ENCODE measurements at places on chromosomes 1 and 21.
A peak's percentile ranks its signal among the peaks of the same experiment; 100 is the strongest.

DNA sequence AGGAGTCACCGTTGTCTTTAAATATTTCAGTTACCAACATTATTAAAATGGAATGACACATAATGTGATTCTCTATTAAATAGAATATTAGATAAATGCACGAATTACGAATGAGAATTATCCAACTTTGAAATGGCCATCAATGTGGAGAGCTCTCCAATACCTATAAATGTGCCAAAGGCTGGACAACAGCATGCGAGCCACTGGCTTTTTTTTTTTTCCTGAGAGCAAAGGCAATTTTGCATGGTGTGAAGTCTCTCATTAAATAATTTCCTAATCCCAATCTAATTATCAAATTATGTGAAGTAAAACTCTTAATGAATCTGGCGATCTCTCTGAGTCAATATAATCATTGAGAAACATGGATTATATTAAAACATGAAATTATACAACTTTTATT lies 113.5 kb downstream of the KCNT2 start:
- no peak for DNase-seq

DNA sequence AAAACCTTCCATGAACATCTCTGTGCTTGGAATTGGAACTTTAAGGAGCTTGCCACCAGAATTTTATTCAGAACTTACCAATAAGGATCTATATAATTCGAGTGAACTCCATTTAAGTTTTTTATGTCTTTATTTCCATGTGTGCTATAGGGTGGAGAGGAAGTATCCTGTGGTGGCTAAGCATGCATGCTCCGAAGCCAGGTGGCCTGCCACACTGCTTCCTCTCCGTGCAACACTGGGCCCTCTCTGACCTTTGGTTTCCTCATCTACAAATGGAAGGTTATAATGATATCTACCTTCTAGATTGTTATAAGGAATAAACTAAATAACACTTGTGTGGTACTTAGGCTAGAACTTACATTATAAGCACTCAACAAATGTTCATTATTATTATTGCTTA lies 382.1 kb downstream of the PTPRC start:
- DNase-seq = no peak

GRCh38 chr1:58779801-58780382 lies 4.0 kb downstream of the JUN start:
- DNase-seq = no peak

DNA sequence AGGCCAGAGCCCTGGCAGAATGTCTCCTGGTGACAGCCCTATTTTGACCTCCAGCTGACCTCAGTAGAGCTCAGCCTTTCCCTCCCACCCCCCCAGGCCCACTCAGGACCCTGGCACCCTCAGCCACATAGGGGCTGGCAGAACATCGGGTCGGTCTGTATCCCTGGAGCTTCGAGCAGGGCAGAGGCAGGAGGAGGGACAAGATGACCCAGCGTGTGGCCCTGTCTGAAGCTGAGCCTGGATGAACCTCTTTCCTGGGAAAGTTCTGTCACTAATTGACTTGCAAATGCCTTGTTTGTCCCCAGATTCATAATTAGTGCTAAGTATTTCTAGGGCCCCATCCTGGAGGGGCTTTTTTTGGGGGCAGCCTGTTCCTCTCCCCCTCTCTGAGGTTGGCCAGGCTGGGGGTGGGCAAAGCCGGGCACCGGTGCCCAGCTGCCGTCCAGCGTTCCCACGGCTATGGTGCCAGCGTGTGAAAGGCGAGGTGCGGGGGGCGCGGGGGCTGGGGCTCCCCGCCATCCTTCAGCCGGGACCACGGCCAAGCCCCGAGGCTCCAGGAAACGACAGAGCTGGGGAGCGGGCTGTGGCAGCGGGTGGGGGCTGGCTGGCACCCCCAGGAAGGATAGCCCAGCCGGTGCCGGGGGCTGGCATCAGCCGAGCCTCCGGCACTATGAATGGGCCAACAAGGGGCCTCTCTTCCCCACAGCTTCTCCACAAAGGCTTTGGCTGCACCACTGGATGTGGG lies 31.4 kb downstream of the RHBG start:
- DNase-seq = no peak

DNA sequence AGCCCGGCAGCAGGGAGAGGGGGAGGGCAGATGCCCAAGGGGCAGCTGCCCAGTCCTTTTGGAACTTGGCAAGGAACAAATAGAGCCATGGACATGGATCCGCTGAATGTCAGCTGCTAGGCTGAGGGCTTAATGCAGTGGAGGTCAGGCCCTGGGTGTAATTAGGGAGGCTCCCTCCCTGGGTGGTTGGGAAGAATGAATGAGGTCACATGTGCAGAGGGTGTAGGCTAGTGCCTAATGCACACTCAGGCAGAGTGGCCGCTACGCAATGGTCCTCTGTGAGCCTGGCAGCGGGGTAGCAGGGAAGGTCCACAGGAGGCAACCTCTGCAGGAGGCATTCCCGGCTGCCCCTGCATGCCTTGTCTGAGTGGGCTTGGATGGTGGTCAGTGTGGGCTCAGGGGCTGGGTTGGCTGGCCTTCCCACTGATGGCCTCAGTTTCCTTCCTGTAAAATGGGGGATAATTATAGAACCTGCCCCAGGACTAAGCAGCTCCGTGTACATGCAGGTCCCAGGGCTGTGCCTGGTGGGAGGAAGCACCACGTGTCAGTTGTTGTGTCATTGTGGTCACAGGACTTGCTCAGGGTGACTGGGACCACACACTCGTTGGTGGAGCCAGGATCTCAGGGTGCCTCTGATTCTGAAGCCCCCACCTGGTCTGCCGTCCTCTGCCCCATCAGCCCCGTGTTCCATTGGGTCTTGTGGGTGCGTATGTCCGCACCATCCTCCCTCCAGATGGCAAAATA lies 81.6 kb upstream of the ACTL8 start:
- no peak for DNase-seq

DNA sequence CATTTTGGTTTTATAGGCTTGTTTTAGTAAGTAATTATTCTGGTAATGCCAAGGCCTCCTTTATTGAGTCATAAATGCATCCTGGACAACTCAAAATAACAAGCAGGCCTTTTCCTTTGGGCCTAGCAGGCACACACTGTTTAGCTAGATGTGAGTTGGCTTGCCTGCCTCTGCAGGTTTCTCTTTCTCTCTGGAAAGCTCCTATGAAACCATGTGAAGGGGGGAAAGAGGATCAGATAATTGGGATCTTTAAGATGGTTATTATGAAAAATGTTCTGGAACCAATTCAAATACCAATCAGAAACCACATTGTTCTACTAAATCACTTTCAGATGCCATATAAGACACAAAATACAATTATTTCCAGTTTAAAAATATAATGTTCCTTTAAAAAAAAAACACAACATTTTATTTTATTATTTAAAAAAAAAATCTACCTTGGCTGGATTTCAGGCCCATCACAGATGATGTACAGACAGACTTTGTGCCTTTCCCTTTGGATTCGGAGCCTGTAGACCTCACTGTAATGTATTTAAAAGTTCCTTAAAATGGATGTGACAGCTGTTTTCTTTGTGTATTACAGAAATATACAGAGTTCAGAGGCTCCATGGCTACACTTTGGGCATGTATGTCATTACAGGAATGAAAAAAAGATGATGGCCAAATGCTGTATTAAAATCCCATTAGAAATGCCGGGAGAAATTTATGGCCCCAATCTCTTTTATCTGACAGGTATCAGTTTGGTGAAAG lies 80.2 kb downstream of the NTMT2 start:
- no peak for DNase-seq

- no peak for DNase-seq
These were observed 24.8 kb downstream of the RAB4A start for GRCh38 chr1:229295745-229296144.

DNA sequence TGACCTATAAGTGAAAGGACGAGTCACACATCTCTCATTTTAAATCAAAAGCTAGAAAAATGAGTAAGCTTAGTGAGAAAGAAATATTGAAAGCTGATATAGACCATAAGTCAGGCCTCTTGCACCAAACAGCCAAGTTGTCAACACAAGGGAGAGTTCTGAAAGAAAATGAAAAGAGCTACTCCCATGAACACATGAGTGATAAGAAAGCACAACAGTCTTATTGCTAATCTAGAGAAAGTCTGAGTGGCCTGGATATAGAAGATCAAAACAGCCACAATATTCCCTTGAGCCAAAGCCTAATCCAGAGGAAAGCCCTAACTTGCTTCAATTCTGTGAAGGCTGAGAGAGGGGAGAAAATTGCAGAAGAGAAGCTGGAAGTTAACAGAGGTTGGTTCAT lies 175.0 kb downstream of the SMYD3 start:
- no peak for DNase-seq

GRCh38 chr1:36359911-36360550 lies 25.7 kb downstream of the STK40 start:
- DNase-seq = no peak

DNA sequence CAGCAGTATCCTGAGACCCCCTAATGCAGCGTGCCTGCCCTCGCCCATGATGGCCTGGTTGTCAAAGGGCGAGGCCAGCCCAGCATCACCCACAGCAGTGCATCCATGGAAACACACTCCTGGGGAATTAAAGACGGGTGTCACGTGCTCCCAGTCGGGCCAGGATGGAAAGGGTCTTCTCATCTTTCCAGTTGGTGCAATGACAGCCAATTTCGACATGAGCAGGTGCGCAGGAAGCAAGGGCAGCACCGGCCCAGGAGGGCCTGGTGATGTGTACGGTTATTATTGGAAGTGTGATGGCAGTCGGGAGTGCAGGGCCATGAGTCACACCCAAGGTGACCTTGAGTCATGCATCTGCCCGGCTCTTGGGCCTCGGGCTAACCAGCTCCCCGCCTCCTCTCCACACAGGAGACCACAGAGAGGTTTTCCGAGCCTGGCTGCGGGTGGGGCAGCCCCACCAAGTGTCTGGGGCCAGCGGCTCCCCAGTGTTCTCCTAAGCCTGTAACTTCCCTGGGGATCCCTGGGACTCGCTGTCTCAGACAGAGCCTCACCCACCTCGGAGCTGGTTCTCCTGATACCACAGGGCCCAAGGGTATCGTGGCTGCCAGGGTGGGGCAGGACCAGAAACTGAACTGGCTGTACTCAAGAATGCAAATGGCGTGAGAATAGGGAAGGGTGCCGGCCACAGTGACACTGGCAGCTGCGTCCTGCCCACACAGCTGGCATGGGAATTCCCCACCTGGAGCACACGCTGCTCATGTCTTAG lies 119.8 kb downstream of the SIK1 start:
- DNase-seq = no peak

DNA sequence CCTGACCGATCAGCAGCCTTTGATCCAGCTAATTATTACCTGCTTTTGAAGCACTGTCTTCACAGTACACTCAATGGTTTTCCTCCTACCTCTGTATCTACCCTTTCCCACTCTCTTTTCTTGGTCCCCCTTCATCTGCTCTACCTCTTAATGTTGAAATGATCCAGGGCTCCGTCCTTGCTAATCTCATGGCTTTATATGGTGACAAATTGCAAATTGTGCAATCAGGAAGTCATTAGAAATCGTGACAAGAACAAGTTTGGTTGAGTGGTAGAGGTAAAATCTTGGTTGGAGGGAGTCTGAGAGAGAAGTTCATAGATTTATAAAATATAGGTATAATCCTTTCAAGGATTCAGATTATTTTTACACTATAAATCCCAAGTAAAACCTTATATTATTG lies 9.6 kb upstream of the CYB5R1 start:
- DNase-seq = no peak

DNA sequence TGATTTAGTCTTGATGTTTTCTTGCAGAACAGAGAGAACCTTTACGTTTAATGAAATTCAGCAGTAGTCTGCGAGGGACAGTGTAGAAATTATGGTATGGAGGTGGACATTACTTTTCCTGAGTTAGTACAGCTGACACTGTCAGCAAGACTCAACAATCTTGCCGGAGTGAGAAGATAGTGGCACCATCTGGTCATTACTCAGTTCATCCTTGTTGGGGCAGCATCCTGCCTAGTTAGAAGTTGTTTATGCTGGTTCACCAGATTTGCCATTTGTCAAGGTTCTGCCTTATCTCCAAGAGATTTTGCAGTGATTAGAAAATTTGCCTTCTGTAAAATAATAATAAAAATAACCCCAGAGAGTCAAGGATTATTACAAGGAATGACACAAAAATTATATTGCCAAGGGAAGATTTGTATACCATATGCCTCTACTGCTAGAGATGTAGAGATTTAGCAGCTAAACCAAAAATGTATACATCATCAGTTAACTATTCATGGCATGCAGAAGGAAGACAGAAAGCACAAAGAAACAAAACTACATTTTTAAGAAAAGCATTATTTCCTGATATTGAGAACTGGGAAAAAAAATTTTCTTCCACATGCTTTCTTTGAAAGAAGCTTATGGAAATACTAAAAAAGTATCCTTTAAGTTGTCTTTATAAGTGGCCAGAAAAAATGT lies 1967.4 kb downstream of the NCAM2 start:
- DNase-seq = no peak

GRCh38 chr1:198156111-198156744 lies 570 bp upstream of the NEK7 start:
- peak; percentile 47 for DNase-seq

Data from stimulated activated CD8-positive, alpha-beta memory T cell treated with anti-CD3 and anti-CD28 coated beads, Interleukin-12 subunit alpha, Interleukin-12 subunit beta, amount 100 ng/mL, for 1 hour (primary cell).